Activated effector memory CD4-positive, alpha-beta T cell treated with Interleukin-2 at 50 U/mL for 16 hours (primary cell): ENCODE measurements at places on chromosomes 2 and 18.

DNA sequence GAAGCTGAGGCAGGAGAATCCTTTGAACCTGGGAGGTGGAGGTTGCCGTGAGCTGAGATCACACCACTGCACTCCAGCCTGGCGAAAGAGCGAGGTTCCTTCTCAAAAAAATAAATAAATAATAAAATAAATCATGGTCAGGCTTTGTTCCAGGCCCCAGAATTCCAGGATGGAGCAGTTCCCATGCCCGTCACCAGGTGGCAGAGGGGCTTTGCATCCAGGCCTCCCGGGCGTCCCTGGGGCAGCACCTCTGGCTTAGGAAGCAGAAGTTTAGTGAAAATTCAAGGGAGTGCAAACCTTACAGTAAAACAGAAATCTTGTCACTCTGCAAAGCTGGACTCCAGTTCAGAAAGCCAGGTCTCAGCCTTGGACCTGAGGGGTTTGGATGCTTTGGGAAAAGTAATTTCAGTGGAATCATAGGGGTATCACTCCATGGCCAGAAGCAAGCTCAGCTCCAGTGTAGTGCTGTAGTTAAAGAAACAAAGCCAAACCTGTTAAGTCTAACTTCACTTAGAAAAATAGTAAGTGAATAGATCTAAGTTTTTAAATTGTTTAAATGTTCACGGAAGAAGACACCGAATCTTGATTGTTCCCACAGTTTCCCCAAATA, 512.7 kb downstream of the CMPK2 start:
- DNase-seq, result no peak

DNA sequence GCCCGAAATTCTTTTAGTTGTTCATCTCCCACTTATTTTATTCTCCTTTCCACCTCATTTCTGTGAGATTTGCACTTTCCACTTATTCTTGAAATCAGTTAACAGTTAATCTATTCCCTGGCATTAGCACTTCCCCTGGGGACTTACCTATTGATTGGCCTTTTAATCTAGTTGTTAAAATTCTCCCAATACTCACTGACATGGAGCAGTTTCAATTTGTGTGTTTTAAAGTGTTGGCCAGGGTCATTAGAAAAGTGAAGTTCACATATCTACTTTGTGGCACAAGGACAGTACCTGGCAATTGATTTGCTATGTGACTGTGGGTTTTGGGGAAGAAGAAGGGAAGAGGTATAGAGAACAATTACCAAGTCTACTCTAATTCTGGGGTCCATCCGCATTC, 83.1 kb downstream of the LYPD6 start:
- DNase-seq, result no peak

- no peak for DNase-seq
Measured at GRCh38 chr18:42394238-42394637, 439.2 kb downstream of the PIK3C3 start.

GRCh38 chr2:124025891-124026434, 876 bp downstream of the CNTNAP5 start:
- DNase-seq, result no peak

GRCh38 chr2:197920088-197920487, 115.7 kb downstream of the PLCL1 start:
- DNase-seq, result no peak

GRCh38 chr2:39786761-39787522, 7.9 kb upstream of the THUMPD2 start:
- DNase-seq, result no peak

DNA sequence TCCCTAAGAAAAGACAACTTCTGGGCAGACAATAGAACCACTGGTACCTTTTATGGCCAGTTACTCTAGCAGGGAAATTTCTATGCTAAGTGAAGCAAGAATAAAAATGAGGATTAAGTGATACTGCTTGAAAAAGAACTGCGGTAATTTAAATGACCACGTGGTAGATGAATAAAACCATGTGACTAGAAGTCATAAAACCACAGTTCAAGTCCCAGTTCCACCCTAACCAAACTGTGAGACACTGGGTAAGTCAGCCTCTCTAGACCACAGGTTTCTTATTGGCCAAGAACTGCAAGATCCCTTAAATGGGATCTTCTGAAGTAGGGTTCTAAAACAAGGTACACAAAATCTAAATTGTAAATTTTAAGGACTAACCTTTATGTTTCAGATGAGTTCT, 12.7 kb downstream of the TMEM237 start:
- DNase-seq, result no peak
